ENCODE measurements at places on chromosomes 6 and 20. TPM values are rescaled to one million over a fixed set of nuclear protein-coding genes. Genes with fewer than 3 reads are reported as not detected.

The RNF39 gene
- not detected for total RNA-seq

The CALHM6 gene
- total RNA-seq = 0.31 TPM

The PPIL6 gene
- total RNA-seq = 3.2 TPM

The DEF6 gene
- 0.19 TPM for total RNA-seq

The EEF1A2 gene
- total RNA-seq = 0.06 TPM

The CCN5 gene
- total RNA-seq = 0.93 TPM

The GSTA1 gene
- not detected for total RNA-seq

The MUC21 gene
- not detected for total RNA-seq

The HLA-A gene
- 530 TPM for total RNA-seq

The BPIFB1 gene
- not detected for total RNA-seq

The JPH2 gene
- total RNA-seq = 0.37 TPM

The PTCRA gene
- not detected for total RNA-seq

The ELOVL4 gene
- 2.8 TPM for total RNA-seq

The TLDC2 gene
- total RNA-seq = 0.19 TPM

The EYA2 gene
- 0.50 TPM for total RNA-seq

The GSTA3 gene
- total RNA-seq = 0.19 TPM

The TGM6 gene
- total RNA-seq = not detected

The NKAIN2 gene
- total RNA-seq = not detected

The ZNF343 gene
- total RNA-seq = 9.5 TPM

The RNF217 gene
- total RNA-seq = 44.2 TPM

The PYGB gene
- total RNA-seq = 189 TPM

The ORC3 gene
- total RNA-seq = 25.9 TPM

The LTB gene
- total RNA-seq = not detected

The YTHDF1 gene
- 17.2 TPM for total RNA-seq

The DDR1 gene
- total RNA-seq = 17.1 TPM

The OPN5 gene
- 1.1 TPM for total RNA-seq

The MEI4 gene
- not detected for total RNA-seq
